ENCODE measurements at places on chromosomes 7 and 10.

DNA sequence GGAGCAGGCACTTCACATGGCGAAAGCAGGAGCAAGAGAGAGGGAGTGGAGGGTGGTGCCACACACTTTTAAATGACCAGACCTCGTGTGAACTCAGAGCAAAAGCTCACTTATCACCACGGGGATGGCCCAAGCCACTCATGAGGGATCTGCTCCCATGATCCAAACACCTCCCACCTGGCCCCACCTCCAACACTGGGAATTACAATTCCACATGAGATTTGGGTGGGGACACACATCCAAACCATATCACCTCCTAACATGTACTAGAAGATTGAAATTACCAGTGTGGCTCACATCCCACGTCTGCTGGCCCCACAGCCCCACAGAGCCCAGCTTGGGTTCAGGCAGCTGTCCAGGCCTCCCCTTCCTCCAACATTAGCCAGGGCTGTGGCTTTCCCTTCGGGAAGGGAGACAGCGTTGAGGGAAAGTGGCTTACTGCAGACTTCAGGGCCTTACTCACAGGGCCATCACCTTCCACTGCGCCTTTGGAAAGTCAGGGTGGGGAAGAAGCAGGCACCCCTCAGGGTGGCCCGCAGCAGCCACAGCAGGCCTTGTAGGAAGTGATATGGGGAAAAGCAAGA, 7.7 kb downstream of the DEPP1 start:
- DNase-seq = no peak

GRCh38 chr10:122113161-122113944, 124.4 kb downstream of the TACC2 start:
- no peak for DNase-seq

- no peak for DNase-seq
These were observed 410.0 kb upstream of the SEMA3D start for GRCh38 chr7:85596827-85597226.

DNA sequence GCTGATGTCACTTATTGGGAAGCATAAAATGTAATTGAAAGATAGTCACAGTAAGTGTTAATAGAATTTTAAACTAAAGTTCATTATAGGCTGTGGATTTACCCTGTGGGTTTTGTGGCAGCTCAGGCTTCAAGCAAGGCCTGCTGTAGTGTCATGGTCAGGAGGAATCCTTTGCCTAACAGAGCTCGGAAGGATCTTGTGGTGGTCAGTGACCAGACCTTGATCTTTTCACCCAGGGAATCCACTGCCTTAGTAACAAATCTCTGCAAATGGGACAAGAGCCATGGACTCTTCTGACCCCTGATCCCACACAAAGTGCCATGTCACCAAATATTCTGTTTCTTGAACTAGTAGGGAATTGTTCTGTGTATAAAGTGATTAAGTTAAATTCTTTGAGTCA, 20.6 kb upstream of the HDAC9 start:
- DNase-seq = no peak
